A549 (cell line): ENCODE measurements at places on chromosomes 5 and 9.
A peak's percentile ranks its signal among the peaks of the same experiment; 100 is the strongest.

DNA sequence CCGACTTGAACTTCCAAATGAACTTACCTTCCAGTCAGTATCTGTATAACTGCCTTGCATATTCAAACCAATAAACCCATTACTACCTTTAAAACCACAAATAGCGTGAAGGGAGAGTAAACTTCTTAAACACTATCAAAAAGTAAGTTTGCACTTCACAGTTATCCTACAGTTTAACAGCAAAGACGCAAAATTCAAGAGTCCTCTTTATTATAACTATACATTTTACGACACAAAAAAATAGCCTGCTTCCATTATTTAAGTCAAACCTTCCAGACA is 1.8 kb downstream of the PTBP3 start:
- DNase-seq = no peak

- DNase-seq = no peak
Measured at GRCh38 chr5:81006947-81007636, 46.9 kb downstream of the RASGRF2 start.

DNA sequence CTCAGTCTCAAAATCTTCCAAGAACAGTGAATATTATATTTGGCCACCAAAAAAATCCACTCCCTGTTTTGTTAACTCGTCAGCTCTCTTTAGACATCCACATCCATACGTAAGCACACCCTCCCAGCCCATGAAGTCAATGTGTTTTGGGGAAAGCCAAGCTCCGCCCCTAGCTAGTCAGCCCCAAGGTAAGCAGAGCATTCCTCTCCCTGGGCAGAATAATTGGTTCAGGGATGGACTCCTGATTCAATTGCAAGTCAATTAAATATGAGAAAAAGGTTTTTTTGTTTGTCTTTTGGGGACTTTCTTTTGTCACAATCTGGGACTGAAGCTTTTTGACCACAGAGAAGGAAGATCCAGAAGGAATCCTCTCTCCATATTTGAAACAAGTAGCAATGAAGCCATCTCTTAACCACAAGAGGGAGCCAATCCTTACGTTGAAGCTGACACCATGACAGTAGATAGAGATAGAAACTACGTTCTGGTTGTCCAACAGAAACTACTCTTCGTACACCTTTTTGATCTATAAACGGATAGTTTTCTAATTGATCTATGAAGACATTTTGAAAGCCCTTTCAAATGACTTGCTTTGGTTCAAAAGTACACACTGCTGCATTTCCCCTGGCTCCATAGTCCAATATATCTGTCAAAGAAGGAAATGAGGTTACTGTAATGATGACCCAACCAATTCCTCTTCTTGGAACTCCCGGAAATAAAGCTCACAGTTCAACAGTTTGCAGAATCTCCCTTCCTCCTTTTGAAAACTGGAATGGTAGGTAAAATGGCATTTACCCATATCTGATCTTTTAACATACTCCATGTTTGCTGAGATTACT is 166.4 kb downstream of the TLE1 start:
- peak; percentile 68 for DNase-seq

GRCh38 chr9:82939451-82939850 is 123.5 kb downstream of the RASEF start:
- DNase-seq = peak; percentile 30

DNA sequence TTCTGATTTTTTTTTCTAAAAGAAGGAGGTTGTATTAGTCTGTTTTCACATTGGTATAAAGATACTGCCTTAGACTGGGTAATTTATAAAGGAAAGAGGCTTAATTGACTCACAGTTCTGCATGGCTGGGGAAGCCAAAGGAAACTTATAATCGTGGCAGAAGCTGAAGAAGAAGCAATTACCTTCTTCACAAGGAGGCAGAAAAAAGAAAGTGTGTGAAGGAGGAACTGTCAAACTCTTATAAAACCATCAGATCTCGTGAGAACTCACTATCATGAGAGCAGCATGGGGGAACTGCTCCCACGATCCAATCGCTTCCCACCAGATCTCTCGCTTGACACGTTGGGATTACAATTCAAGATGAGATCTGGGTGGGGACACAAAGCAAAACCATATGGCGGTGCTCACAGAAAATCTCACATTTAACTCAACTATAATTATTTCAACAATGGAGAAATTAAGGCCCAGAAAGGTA is 27.1 kb downstream of the DPYSL3 start:
- DNase-seq = no peak
